ENCODE measurements at places on chromosomes 5 and 9.

DNA sequence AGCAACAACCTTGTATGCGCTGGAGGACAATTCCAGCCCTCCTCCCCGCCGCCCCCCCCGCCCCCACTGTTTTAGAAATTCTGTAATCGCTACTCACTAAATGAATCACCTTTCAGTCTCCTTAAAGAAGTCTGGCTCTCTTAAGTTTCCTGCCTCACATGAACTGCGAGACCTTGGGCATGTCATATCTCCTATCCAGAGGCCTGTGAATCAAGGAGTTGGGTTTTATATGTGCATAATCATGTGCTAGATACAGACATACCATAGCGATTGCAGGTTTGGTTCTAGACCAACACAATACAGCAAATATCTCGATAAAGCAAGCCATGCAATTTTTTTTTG lies 337 bp upstream of the DMAC1 start:
- no peak for DNase-seq

DNA sequence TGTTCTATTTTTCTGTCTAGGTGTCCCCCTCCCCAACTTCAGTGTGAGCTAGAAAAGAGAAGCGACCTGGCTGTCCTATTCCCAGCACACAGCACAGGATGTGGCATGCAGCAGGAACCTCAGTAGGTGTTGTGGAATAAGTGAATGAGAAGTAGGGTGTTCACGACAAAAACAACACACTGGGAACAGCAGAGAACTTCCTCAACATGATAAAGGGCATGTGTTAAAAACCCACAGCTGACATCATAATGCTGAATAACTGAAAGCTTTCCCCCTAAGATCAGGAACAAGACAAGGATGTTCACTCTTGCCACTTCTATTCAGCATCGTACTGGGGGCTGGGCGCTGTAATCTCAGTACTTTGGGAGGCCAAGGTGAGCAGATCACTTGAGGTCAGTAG lies 155.6 kb upstream of the ZNF618 start:
- no peak for DNase-seq

GRCh38 chr9:130451509-130452388 lies 7.0 kb downstream of the ASS1 start:
- no peak for DNase-seq

GRCh38 chr9:11233696-11234095 lies 620.9 kb upstream of the PTPRD start:
- DNase-seq = no peak

- DNase-seq = no peak
Observed at GRCh38 chr5:102759289-102759688, 4.2 kb downstream of the PAM start.

- no peak for DNase-seq
Observed at GRCh38 chr9:110240198-110240597, 16.1 kb downstream of the TXN start.

DNA sequence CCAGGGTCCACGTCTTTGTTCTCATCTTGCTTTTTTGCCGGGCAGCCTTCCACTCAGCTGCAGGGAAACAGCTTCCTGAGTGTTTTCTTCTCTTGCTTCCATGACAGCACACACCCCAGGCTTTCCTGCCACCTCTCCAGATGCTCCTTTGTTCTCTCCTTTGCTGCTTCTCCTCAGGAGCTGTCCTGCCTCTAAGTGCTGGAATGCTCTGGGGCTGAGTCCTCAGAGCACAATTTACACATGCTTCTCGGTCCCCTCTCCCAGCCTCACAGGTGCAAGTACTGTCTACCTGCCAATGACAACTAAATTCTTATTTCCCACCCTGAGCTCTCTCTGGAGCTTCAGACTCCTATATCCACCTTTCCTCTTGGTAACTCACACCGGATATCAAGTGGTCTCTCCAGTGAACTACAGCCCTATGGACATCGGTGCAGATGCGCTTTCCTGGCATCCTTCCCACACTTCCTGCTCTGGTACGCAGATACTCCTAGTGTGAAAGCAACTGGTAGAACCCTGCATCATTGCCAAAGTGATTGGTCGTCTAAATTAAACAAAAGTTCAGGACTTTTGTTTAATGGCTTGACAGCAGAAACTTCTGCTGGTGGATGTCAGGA lies 13.4 kb upstream of the ACSL6 start:
- no peak for DNase-seq

Data from T-helper 2 cell (primary cell).